GM12891 (cell line): ENCODE measurements at places on chromosomes 13 and 19.

DNA sequence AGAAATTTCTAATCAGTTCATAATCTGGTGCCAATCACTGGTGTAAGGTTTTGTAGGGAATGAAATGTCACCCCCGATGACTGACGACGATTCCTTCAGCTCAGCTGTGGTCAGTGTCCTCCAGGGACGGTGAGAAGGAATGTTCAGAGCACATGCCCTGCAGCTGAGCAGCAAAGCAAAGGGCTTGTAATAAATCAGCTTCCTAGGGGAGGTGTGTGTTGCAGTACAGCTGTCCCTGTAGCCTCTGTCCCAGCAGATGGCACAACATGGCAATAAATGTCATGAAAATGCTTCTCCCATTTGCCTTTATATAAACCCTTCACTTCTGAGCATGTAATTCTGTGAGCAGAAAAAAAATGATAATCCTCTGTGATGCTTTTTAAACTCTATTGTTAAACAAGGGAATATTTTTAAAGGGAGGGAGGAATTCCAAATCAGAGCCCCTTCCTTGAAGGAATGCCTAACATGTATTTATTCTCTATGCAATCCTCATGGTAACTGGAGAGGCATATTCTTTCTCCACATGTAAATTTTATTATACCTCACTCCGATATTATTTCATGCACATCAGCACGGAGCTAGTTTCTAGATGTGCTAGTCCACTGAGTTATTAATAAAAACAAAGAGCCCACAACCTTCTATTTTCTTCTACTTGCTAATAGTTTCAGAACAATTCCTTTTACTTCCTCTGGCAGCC lies 102.5 kb downstream of the FAM216B start:
- no peak for DNase-seq

DNA sequence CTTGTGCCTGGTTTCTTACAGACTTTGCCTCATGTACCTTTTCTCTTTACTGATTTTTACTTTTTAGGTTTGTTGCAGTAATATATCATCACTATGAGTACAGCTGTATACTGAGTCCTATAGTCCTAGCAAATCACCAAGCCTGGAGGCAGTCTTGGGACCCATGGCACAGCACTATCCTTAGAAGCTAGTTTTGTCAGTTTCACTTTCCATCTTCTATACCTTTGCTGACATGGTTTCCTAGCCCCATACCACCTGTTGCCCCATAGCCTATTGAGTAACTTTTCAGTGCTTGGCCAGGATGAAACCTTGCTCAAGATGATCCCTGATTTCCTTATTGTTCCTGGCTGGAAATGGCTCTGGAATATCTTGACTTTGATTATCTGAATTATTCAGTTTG lies 826.4 kb downstream of the GPC5 start:
- DNase-seq, result no peak

- DNase-seq, result no peak
These were observed 22.4 kb downstream of the ZNF329 start for GRCh38 chr19:58128041-58128685.

DNA sequence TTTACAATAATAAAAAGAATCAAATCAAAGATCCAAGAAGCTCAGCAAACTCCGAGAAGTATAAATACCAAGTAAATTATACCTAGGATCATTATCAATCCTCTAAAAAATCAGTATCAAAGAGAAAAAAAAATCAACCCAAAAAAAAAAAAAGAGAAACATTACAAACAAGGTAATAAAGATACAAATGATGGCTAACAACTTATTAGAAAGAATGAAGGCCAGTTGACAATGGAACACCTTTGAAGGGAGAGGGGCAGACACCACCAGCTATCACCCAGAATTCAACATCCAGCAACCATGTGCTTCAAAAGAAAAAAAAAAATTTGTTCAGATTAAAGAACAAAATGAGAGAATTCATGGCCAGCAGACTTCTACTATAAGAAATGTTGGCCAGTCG lies 77.2 kb downstream of the ABCC4 start:
- DNase-seq, result no peak

DNA sequence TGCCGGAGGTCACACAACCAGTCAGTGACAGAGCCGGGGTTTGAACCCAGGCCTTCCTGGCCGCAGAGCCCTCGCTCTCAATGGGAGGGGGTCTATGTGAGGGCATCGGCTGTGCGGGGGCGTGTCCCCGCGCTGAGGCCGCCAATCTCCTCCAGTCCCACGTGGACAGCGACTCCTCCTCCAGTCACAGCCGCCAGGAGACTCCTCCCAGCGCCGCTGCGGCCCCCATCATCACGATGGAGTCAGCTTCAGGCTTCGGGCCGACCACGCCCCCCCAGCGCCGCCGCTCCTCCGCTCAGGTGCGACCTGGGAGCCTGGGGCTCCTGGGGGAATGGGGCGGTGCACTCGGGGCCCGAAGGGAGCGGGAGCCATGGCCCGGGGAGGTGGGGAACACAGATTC lies 6.0 kb downstream of the SPRED3 start:
- DNase-seq, result no peak

GRCh38 chr13:75055296-75055695 lies 426.7 kb downstream of the TBC1D4 start:
- no peak for DNase-seq

DNA sequence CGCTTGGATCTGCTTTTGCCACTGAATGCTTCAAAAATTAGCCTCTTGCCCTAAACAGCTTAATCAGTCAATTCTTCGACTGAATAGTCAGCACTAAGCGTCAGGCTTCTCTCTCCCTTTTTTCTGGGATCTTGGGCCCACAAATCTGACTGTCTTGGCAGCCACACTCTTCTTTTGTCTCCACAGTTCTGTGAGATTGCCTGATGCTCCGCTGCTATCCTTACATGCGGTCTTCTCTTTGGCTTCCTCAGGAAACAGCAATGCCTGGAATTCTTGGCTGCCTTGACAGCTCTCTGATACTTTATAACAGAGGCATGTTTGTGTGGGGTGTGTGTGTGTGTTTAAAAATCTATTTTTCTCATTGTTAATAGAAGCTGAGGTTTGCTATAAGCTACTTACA lies 32.6 kb downstream of the ERCC5 start:
- DNase-seq, result no peak

- DNase-seq, result no peak
These were observed 335.7 kb downstream of the TSHZ3 start for GRCh38 chr19:31013384-31014020.

GRCh38 chr13:43545317-43545874 lies 241.4 kb downstream of the ENOX1 start:
- no peak for DNase-seq

- DNase-seq, result no peak
These were observed 185.9 kb downstream of the ZNF536 start for GRCh38 chr19:30557927-30558557.

DNA sequence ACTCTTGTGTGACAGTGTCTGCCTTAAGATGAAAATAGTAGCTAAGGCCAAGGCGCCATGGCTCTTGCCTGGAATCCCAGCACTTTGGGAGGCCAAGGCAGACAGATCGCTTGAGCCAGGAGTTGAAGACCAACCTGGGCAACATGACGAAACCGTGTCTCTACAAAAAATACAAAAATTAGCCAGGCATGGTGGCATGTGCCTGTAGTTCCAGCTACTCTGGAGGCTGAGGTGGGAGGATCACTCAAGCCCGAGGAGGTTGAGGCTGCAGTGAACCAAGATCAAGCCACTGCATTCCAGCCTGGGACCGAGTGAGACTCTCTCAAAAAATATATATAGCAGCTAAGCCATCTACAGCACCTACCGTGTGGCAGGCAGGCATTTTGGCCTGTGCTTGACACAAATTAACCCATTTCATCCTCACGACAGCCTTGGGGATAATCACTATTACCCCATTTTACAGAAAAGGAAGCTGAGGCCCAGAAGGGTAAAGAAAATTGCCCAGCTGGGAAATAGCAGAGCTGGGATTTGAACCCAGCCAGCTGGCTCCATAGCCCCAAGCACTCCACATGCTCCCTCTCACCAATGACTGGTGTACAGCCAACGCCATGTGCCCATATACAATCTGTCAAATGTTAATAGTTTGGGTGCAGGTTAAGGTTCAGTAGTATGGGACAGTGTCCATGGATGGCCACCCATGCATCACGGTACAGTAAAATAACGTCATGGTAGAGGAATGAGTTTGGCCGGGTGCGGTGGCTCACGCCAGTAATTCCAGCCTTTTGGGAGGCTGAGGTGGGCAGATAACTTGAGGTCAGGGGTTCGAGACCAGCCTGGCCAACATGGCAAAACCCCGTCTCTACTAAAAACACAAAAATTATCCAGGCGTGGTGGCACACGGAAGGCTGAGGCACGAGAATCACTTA lies 3.1 kb downstream of the SLC1A5 start:
- no peak for DNase-seq

DNA sequence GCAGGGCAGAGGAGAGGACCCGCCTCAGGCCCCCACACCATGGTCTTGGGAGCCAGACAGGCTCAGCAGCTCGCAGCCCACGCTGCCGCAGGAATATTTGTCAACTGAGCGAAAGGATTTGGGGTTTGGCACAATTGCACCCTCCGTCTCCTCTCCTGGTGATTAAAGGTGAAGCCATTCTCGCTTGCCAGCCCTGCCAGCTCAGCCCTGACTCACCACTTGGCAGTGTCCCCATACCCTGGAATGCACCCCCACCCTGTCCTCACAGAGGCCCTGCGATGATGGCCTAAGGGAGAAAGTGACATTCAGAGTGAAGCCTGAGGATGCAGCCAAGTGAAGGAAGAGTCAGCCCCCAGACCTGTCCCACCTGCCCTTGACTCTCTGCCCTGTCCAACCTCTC lies 18.8 kb downstream of the CYTH2 start:
- DNase-seq, result no peak

DNA sequence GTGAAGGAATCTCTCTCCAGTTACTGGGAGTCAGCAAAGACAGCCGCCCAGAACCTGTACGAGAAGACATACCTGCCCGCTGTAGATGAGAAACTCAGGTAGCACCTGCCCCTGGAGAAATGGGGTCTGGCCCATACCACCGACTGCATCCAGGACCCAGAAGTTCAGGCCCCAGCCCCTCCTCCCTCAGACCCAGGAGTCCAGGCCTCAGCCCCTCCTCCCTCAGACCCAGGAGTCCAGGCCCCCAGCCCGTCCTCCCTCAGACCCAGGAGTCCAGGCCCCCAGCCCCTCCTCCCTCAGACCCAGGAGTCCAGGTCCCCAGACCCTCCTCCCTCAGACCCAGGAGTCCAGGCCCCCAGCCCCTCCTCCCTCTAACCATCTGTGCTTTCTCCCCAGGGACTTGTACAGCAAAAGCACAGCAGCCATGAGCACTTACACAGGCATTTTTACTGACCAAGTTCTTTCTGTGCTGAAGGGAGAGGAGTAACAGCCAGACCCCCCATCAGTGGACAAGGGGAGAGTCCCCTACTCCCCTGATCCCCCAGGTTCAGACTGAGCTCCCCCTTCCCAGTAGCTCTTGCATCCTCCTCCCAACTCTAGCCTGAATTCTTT lies 3.0 kb downstream of the APOC2 start:
- no peak for DNase-seq

- DNase-seq, result no peak
These were observed 20.7 kb upstream of the HMGB1 start for GRCh38 chr13:30486230-30487074.

GRCh38 chr19:48120505-48120904 lies 9.9 kb upstream of the PLA2G4C start:
- DNase-seq, result no peak

- DNase-seq, result no peak
These were observed 8.2 kb downstream of the YIPF2 start for GRCh38 chr19:10920288-10920655.

DNA sequence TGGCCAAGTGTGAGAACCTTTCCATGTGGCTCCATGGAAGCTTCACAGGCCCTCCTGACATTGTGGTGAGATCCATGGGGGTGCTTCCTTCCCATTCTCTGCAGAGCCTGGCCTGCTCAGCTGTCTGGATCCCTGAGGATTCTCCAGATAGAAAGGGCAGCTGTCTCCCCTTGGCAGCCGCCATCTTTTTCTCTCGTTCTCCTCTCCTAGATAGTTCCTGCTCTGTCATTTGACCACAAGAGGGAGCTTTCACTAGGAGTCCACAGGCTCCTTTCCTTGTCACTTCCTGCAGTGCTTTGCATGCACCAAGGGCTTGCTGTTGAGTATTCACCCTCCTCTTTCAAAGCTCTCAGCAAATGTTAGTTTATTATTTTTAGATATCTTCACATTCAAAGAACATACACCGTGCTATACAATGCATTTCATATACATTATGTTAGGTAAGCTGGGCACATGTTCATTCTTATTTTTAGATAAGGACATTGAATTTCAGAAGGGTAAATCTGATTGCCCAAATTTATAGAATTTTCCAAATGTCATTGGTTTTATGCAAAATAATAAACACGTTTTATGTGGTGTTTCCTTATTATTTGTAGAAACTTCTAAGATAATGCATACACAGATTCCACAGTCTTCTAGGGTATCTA lies 133.2 kb downstream of the FRY start:
- no peak for DNase-seq

GRCh38 chr19:4298810-4299550 lies 3.2 kb downstream of the TMIGD2 start:
- DNase-seq, result no peak

GRCh38 chr13:59514316-59514715 lies 649.4 kb downstream of the DIAPH3 start:
- no peak for DNase-seq

DNA sequence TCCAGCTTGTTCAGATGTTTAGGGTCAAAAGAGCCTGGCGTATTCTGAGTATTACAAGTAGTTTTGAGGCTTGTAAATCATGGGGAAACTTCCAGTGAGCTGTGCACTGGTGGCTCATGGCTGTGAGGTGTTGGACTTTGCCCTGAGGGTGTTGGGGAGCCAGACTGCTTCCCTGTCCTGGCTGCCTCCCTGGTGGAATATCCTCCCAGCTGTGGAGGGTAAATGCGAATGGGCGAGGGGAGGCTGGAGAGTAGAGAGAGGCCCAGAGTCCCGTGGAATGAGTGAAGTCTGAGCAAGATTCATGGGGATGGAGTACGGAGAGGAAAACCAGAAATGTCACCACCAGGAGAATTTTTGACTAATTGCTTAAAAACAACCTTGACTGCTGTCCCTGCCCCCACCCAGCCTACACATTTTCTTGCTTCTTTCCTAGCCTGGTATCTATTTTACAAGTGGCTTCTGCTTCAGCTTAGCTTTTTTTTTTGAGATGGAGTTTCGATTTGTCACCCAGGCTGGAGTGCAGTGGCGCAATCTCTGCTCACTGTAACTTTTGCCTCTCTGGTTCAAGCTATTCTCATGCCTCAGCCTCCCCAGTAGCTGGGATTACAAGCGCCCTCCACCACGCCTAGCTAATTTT lies 3.7 kb downstream of the SNRPA start:
- DNase-seq, result no peak

- no peak for DNase-seq
These were observed 155.2 kb downstream of the LIG4 start for GRCh38 chr13:108060111-108060510.

DNA sequence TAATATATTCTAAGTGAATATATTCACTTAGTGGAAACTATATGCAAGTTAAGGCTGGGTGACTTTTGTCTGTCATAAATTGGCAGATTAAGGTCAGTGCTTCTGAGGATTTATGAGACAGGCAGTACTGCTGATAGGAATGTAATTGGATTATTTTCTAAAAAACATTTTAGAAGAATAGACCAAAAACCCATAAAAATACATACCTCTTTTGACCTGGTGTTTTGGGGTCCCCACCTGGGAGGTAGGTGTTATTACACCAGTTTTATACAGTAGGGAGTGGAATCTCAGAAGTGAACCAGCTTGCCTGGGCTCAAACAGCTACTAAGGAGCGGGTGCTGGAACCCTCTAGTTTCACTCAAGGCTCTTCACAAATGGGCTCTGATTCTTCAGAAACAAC lies 25.3 kb downstream of the COG3 start:
- no peak for DNase-seq
